ENCODE measurements at places on chromosomes 1 and 21.

GRCh38 chr1:216518844-216519627 is 95.8 kb upstream of the USH2A start:
- DNase-seq, result no peak

DNA sequence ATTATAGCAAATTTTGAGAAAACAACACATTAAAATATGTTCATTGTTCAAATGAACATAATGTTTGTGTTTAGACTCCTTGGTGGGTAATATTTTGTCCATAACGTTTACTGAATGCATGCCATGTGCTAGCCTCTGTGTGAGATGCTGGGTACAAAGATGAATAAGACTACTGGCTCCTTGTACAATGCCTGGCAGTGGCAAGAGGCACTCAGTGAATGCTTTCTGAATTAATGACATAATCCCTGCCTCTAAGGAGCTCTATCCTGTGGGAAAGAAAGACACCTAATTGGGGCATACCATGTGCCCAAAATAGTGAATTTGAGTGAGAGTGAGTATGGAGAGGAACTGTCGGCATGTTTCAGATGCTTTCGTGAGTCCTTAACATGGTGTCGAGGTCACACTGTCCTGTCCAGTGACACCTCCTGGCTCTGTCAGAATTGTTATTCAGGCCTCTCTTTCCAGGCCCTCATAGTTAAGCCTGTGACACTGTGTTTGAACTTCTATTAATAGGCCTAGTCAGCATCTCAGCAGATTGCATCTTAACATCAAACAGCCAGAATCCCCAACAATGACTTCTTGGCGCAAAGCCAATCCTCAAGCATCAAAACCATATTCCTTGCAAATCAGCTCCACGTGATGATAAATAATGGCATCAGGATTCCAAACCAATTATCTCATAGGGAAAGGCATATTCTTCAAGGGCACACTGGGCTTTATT is 32.8 kb upstream of the S1PR1 start:
- DNase-seq, result no peak

- DNase-seq, result no peak
These were observed 977 bp downstream of the LCA5L start for GRCh38 chr21:39444421-39445180.

DNA sequence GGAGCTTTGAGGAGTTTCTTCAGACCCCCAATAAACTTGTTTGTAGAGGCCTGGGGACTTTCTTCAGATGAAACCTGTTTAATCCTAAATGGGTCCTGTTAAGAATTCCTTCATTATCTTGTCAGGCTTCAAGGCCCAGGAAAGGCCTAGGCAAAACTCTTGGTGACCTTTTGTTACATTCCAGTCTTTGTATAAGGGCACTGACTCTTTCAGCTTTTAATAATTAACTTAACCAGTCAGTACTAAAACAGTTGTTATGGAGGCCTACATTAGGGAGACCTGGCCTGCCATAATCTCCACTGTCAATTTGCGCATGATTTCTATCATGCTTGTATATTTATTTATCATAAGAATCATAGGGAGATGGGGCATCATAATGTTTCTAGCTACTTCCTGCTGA is 110.2 kb downstream of the FCRL5 start:
- DNase-seq, result no peak

- no peak for DNase-seq
These were observed 154.6 kb downstream of the SLC30A10 start for GRCh38 chr1:219773775-219774174.

GRCh38 chr1:155070721-155071569 is 7.4 kb downstream of the EFNA4 start:
- DNase-seq, result peak; percentile 52

DNA sequence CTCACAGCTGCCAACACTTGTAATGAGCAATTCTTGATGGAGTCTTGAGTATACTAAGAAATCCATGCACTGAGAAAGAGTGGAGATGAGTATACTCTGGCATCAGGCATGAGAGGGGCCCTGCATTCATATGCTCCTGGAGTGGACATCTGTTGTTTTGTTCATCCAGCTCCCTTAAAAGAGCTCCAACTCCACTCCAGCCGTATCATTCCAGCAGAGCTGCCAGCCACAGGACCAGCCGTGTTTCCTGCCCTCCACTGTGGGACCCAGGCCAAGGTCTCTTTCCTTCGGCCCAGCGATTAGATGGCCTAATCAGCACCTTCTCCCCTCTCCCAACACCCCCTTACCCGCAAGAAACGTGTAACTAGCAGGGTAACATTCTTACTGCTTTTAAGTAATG is 144.5 kb downstream of the OMA1 start:
- DNase-seq, result no peak

DNA sequence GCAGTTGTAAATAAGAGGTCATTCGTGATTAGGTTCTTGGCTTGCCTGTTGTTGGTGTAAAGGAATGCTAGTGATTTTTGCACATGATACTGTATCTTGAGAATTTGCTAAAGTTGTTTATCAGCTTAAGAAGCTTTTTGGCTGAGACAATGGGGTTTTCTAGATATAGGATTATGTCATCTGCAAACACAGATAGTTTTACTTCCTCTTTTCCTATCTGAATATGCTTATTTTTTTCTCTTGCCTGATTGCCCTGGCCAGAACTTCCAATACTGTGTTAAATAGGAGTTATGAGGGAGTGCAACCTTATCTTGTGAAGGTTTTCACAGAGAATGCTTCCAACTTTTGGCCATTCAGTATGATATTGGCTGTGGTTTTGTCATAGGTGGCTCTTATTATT is 576.1 kb upstream of the RGS18 start:
- DNase-seq, result no peak

GRCh38 chr1:248825136-248825535 is 579 bp downstream of the SH3BP5L start:
- no peak for DNase-seq

DNA sequence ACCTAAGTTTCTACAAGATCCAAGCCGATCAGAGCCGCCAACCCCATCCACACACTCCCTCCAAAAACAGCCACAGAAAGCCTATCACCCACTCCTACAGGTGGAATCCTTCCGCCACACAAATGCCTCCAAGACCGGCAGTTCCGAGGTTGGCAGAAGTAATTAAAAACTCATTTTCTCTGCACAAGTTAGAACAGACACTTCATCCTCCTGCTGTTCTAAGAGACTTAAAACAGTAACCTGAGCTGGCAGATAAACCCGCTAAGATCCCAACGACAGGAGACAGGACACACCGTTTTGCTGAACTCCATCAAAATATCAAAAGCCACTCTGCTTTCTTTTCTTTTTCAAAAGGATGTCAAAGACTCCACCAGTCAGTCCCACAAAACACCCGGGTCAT is 2.8 kb downstream of the SSBP3 start:
- no peak for DNase-seq

DNA sequence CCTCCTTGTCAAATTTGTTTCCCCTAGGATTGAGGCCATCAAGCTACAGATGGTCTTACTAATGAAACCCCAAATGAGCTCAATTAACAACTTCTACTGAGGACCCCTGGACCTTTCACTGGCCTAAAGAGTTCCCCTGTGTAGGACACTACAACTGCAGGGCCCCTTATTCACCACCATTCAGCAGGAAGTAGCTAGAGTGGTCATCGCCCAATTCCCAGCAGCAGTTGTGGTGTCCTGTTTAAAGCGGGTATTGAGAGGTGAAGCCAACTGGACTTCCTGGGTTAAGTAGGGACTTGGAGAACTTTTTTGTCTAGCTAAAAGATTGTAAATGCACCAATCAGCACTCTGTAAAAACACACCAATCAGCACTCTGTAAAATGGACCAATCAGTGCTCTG is 1466.9 kb downstream of the KCNT2 start:
- DNase-seq, result no peak

- DNase-seq, result peak; percentile 97
These were observed 27.2 kb downstream of the ERI3 start for GRCh38 chr1:44327679-44328491.

- DNase-seq, result no peak
These were observed 15.2 kb upstream of the ADAMTSL4 start for GRCh38 chr1:150534002-150534401.

GRCh38 chr21:39686646-39687468 is 58.1 kb upstream of the IGSF5 start:
- DNase-seq, result no peak

- peak; percentile 88 for DNase-seq
These were observed 10.7 kb downstream of the FMOD start for GRCh38 chr1:203340112-203340790.

DNA sequence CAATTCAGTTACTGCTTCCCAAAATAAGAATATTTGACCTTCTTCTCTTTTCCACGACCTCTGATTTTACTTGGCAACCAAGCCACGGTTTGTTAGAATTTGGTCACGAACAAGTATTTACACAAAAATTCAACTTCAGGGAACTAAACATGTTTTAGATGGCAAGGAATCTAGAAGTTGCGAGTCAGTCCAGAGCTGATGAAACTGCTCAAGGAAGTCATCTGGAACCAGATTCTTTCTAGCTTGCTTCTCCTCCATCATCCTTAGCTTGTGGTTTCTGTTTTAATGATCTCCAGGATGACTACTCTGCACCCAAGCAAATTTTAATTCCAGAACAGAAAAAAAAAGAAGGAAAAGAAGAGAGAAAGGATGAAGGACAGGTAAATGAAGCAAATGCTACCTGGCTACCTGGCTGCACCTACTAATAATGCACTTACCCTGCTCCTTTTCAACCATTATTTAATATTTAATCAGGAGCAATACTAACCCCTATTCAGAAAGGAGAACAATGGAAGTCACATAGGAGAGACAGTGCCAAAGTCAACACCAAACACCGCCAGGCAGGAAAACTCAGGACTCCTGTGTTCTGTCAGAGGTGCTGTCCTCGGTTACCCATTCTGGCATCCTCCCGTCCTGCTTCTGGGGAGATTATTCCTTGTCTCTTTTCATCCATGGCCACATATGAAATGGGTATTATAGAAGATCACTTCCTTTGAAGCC is 54.2 kb upstream of the RGS7 start:
- peak; percentile 69 for DNase-seq

- DNase-seq, result no peak
These were observed 8.8 kb upstream of the NLRP3 start for GRCh38 chr1:247407180-247407616.

DNA sequence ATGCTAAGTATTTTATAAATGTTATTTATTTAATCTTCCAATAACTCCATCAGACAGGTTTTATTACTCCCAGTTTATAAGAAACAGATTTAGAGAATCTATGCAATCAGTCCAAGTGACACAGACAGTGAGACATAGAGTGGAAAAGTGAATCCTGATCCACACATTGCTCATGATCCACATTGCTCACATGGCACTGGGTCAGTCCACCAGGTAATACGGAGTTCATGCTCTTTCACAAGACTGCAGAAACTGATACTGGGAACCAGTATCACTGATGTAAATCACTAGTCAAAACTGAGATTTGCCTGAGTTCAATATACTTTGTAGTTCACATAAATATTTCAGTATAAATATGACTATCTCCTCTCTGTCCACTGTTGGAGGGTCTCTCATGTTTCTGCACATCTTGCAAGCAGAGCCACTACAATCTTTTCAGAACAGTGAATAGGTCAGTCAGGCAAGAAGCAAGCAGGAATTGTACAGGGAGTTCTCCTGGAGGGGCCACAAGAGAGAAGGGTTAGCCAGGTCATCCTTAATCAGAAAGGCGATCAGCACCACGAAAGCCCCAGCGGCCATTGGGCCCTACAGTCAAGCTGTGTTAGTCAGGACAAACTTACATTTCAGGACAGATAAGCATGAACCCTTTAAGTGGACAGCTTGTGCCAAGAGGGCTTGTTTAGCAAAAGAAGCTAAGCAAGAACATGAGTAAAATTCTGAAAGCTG is 275.4 kb upstream of the NR5A2 start:
- no peak for DNase-seq

GRCh38 chr1:151012684-151013471 is 4.6 kb downstream of the PRUNE1 start:
- DNase-seq, result no peak

DNA sequence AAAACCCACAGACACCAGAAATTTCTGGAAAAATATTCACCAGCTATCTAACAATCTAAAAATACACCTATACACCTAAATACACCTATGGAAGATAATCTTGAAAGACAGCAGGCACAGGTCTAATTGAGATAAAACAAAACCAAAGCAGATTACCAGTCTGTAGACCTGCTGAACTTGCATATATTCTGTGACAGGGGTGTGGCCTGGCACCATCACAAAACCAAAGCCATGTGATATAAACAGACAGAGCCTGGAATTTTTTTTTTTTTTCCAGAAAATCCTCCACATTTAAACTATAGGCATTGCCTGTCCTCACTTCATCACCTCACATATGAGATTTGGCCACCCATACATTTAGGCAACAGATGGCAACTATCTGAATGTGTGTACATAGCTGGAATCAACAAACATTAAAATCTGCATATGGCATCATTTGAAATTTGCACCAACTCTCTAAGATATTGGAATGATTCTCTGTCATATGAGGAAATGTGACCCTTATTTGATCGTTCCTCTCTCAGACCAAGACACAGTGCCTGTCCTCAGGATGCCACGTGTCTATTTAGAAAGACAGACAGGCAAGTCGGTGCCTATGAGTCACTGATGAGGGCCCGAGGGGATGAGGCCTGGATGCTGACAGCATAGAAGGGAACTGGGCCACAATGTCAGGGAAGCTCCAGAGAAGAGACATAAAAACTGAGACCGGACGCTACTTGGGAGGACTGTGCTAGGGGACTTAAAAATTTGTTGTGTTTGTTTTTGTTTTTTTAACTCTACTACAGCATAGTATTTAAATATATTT is 32.6 kb downstream of the NMNAT2 start:
- DNase-seq, result no peak

GRCh38 chr1:198699167-198700015 is 60.6 kb downstream of the PTPRC start:
- DNase-seq, result peak; percentile 87

- DNase-seq, result no peak
These were observed 326.3 kb downstream of the TBX15 start for GRCh38 chr1:118661769-118662320.

DNA sequence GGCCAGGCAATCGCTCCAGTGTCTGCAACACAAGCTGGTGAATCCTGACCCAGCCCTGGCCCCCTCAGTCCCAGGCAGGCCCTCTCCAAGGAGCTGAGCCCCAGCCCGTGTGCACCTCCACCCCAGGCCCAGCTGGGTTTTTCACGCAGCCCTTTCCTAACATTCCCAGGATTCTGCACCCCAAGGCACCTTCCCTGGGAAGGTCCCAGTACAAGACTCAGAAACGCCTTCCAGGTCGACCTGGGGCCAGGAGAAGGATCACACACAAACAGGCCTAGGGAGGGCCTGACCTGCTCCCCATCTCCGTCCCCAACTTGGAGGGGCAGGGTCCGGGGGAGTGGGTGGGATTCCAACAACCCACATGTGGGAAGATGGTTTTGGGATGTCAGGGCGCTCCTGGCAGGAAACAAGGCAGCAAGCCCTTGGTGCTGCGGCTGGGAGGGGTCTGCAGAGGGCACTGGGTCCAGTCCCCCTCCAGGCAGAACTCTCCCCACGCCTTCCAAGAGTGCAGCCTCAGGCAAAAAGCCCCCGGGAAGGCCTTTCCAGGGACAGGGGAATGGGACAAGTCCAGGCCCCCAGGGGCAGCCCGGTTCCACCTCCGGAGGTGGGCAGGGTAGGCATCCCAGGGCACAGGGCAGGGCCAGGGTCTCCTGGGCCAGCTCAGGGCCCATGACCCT is 58.3 kb downstream of the KCNAB2 start:
- DNase-seq, result no peak
